ENCODE measurements at places on chromosomes 7 and 10.

DNA sequence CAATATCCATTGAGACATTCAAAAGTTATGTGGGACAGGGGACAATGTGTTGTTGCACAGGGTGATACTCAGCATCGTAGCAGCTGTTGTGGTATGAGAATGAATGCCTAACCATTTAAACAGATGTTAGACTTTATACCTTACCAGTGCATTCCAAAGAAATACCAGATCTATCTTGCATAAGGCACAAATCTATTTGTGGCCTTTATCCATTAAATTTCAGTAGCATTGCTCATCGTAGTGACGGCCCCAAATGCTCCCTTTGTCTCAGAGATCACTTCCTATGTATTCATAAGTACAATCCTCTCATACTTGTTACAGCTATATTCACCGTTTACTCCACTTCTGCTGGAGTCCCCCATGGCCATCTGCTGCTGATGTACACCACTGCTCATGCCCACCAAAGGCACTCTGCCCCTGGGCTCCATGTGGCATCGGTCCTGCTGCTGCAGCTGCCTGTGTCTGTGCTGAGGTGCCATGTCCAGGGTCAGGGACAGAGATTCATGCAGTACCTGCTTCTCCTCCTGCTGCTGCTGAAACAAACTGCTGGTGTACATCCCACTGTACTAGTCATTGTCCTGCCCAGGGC is 96.3 kb downstream of the CPED1 start:
- no peak overlapping the region for H3K27ac ChIP-seq
- no peaks in the 10 kb centered on the region for H3K36me3 ChIP-seq
- no peak for DNase-seq
- H3K27me3 ChIP-seq: no peaks in the 10 kb centered on the region
- no peak overlapping the region for H3K4me3 ChIP-seq

DNA sequence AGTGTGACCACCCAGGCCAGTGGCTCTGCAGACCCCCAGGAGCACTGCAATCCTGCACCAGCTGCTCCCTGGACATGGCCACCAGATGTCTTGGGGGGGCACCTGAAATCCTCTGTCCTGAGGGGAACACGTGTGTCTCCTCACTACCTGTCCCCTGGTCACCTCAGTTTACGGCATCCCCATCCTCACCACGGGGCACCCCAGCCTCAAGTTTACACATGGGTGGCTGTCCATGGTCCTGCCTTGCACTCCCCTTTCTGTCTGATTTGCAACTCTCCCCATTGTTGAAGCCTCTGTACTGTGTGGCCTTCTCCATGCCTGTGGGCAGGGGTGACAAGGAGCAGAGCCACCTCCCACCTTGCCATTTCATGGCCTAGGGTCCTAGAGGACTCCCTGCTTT is 67.2 kb downstream of the RAMP3 start:
- H3K27ac ChIP-seq: no peak overlapping the region
- no peak for DNase-seq
- no peaks in the 10 kb centered on the region for H3K36me3 ChIP-seq
- no peaks in the 10 kb centered on the region for H3K27me3 ChIP-seq

DNA sequence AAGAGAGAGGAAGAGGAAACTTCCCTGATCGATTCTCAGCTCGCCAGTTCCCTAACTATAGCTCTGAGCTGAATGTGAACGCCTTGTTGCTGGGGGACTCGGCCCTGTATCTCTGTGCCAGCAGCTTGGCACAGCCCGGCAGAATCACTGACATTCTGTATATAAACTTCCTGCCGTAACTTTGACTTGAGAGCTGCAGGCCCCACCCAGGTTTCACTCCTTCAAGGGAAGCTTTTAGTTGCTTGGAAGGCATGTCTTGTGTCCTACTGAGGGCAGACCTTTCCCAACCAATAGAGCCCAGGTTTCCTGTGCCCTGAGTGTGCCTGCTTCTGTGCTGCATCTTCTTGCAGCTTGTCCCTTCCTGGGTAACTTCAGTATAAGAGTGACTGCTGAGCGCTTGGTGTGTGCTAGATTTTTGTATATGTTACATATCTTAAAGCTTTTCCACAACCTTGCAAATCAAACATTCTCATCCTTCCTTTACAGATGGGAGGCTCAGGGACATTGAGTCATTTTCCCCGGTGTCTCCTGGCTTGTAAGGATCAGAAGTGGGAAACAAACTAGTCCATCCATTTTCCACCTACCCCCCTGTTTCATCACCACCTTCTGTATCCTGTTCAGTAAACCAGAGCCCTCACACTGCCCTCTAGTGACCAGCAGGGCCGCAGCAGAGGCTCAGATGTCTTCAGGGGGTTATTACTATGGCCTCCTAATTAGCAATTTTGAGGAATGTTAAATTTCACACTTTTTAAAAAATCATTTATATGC is 225.2 kb upstream of the PRSS58 start:
- no peak overlapping the region for H3K4me3 ChIP-seq
- no peak overlapping the region for H3K27ac ChIP-seq
- H3K27me3 ChIP-seq: no peaks in the 10 kb centered on the region
- H3K36me3 ChIP-seq: no peaks in the 10 kb centered on the region
- DNase-seq: no peak

GRCh38 chr10:27242473-27242950 is 1.9 kb upstream of the ACBD5 start:
- H3K27me3 ChIP-seq: no peaks in the 10 kb centered on the region
- no peaks in the 10 kb centered on the region for H3K4me1 ChIP-seq
- H3K4me3 ChIP-seq: peak overlapping the region; percentile 85

GRCh38 chr7:140881507-140882228 is 43.1 kb downstream of the BRAF start:
- no peak overlapping the region for H3K4me3 ChIP-seq
- no peaks in the 10 kb centered on the region for H3K27me3 ChIP-seq
- H3K36me3 ChIP-seq: no peaks in the 10 kb centered on the region
- H3K4me1 ChIP-seq: peaks cover 2% of the 10 kb centered on the region
- no peak overlapping the region for H3K27ac ChIP-seq
- no peak for DNase-seq

- no peak overlapping the region for H3K27ac ChIP-seq
- no peak for DNase-seq
- H3K27me3 ChIP-seq: no peaks in the 10 kb centered on the region
- no peaks in the 10 kb centered on the region for H3K36me3 ChIP-seq
Measured at GRCh38 chr7:21971780-21972396, 26.2 kb upstream of the CDCA7L start.

DNA sequence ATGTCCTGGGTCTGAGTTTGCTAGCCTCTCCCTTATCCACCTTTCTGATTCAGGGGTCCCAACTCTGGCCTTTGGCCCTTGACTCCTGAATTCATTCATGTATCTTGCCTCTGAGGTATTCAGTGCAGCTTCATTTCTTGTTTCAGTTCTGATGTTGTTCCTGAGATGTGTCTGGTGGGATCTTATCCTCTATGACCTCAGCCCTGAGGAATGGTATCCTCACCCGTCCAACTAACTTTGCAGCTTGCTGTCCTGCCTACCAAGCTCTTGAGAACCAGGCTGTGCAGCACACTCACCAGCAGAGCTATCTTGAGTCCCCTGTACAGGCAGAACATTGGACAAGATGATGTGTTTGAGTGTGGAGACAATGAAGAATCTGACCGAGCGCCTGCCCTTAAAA is 13.8 kb downstream of the SUFU start:
- H3K27me3 ChIP-seq: no peaks in the 10 kb centered on the region
- H3K4me1 ChIP-seq: no peaks in the 10 kb centered on the region
- no peak overlapping the region for H3K4me3 ChIP-seq
- DNase-seq: no peak
- H3K27ac ChIP-seq: no peak overlapping the region
- H3K36me3 ChIP-seq: peaks cover 2% of the 10 kb centered on the region

GRCh38 chr7:55420530-55420929 is 55.4 kb downstream of the LANCL2 start:
- no peak overlapping the region for H3K4me3 ChIP-seq
- peak; percentile 81 for DNase-seq
- no peaks in the 10 kb centered on the region for H3K27me3 ChIP-seq
- no peak overlapping the region for H3K27ac ChIP-seq
- H3K36me3 ChIP-seq: no peaks in the 10 kb centered on the region

DNA sequence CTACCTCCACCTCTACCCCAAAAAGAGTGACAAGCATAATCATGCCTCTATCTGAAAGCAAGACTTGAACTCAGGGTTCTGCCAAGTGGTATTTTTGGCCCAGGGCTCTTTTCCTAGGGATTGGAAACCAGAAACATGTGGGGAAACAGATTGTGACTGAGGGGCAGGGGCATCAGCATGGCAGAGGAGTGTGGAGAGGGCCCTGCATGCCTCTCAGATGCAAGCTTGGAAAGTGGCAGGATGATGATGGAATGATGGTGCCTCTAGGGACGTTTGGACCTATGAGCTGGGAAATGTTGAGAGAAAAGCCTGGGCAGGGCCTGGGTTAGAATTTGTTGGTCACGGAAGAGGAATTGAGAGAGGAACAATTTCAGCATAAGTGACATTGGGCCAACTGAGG is 78.4 kb upstream of the LEP start:
- H3K4me3 ChIP-seq: no peak overlapping the region
- no peak overlapping the region for H3K27ac ChIP-seq
- DNase-seq: no peak
- H3K36me3 ChIP-seq: no peaks in the 10 kb centered on the region
- H3K27me3 ChIP-seq: peaks cover 15% of the 10 kb centered on the region
- no peaks in the 10 kb centered on the region for H3K4me1 ChIP-seq

GRCh38 chr10:90399782-90400181 is 458.1 kb downstream of the HTR7 start:
- no peak overlapping the region for H3K4me3 ChIP-seq
- no peaks in the 10 kb centered on the region for H3K36me3 ChIP-seq
- DNase-seq: no peak
- no peak overlapping the region for H3K27ac ChIP-seq
- H3K27me3 ChIP-seq: no peaks in the 10 kb centered on the region

DNA sequence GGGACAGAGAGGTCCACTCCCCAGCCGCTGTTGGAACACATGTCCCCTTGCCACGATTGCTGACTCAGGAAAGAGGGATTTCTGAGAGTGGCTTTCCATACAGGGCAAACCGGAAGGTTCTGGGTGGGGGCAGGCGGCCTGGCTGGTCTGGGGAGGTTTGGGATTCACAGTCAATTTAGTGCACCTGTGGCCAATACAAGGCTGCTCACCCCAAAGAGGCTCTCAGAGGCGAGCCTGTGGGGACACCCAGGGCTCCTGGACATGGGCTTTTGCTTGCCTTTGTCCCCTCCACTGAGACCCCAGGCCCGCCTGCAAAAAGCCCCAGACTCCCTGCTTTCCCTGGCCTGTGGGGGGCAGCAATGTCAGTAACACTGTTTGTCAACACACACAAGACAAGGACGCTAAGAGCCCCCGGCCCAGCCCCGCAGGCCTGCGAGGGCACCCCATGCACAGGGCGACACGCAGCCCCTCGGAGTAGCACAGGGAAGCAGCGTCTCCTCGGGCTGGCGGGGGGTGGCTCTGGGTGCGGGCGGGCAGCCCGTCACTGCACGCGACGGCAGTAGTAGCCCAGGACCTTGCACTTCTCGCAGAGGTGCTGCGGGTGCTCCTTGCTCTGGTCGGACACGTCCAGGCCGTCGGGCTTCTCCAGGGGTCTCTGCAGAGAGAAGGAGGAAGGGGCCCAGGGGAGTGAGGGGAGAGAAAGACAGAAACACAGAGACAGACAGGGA is 38.7 kb downstream of the PPIF start:
- no peaks in the 10 kb centered on the region for H3K27me3 ChIP-seq
- peak; percentile 32 for DNase-seq
- H3K4me1 ChIP-seq: no peaks in the 10 kb centered on the region
- H3K4me3 ChIP-seq: no peak overlapping the region
- H3K36me3 ChIP-seq: no peaks in the 10 kb centered on the region

GRCh38 chr7:95908499-95908898 is 136.1 kb downstream of the DYNC1I1 start:
- no peaks in the 10 kb centered on the region for H3K27me3 ChIP-seq
- no peaks in the 10 kb centered on the region for H3K36me3 ChIP-seq
- H3K27ac ChIP-seq: no peak overlapping the region
- no peak for DNase-seq
- H3K4me1 ChIP-seq: no peaks in the 10 kb centered on the region

DNA sequence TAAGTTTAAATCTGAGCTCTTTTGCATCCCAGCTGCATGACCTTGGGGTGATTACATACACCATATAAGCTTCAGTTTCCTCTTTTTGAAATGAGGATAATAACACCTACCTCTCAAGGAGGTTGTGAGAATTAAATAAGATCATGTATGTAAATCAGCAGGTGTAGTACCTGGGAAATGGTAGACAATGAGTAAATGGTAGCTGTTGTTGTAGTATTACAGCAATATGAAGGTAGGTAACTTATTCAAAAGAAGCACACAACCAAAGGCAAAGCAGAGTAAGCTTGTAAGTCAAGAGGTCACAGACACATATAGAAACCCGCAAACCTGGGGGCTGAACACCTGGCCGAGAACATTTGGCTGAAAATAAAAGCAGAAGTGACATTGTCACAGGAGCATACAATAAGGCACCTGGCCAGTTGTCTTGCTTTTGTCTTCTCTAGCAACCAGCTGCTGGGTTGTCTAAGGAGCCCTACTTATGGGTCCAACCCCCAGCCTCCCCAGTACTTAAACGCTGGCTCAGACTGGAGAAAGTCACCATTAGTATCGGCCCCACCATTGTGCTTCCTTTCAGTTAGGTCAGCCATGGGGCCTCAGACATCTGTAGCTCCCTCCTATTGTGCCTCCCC is 203.6 kb upstream of the MKLN1 start:
- DNase-seq: no peak
- H3K27ac ChIP-seq: no peak overlapping the region
- H3K4me1 ChIP-seq: no peaks in the 10 kb centered on the region
- H3K4me3 ChIP-seq: no peak overlapping the region
- no peaks in the 10 kb centered on the region for H3K27me3 ChIP-seq
- no peaks in the 10 kb centered on the region for H3K36me3 ChIP-seq
